ENCODE measurements at places on chromosomes 5 and 9.

GRCh38 chr9:124623966-124624734 is 117.0 kb upstream of the NR5A1 start:
- no peak for DNase-seq

DNA sequence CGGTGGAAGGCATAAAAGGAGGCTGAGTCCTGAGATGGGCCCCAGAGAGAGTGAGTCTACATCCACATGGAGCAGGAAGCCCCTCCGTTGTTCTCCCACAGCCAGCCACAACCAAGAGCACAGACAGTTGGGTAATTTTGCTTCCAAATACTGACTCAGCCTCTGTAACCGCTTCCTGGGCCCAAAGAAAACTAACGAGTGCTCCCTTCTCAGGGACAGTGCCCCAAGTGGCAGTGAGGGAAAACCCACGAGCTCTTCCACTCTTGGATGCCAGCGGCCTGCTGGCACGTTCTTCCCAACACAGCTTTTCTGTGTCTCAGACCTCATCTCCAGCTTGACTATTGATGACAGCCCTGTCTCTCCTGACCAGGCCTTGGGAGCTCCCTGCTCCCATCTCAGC is 207.6 kb downstream of the FSTL4 start:
- DNase-seq = no peak

DNA sequence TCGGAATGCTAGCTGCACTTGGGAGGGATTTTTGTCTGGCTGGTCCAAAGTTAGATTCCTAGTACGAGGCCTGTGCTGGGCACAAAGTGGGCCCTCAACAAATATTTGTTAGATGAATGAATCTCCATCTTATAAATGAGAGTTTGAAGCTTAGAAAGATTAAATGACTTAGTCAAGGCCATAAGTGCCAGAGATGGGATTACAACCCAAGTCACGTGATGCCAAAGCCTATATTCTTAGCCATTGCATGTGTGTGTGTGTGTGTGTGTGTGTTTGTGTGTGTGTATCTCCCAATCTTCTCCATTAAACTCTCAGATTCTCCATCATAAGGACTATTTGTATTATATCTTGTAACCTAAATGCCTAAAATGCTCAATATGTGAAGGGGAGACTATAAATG is 130.8 kb upstream of the MAP1B start:
- no peak for DNase-seq

- no peak for DNase-seq
Measured at GRCh38 chr5:127038550-127038949, 8.2 kb upstream of the MARCHF3 start.

DNA sequence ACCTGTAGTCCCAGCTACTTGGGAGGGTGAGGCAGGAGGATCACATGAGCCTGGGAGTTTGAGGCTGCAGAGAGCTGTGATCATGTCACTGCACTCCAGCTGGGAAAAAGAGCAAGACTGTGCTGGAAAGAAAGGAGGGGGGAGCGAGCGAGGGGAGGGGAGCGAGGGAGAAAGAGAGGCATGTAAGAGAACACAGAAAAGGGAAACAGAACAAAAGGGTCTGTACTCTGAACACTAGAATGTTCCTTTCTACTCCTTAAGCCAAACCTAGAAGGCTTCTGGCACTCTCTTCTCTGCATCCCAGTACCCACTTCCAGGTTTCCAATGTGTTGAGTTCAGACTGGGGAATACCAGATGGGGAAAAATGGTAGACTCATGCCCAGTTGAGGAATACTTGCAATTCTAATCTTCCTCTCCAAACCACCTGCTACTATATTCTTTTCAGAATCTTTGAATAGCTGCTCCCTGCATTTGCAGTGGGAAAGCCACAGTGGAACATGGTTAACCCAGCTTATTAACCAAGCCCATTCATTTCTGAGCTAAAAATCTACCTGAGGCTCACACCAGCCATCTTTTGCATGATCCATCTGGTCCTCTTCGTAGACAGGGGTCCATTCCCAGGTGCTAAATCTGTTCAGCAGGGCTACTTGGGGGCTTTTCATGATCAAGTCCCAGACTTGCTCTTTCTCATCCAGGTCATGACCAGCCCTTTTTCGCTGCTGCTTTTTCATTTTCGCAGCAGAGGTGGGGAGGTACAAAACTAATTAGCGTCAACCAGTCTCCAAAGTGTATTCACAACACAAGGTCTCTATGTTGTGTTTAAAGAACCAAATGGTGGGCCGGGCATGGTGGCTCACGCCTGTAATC is 34.9 kb downstream of the SEMA4D start:
- no peak for DNase-seq

GRCh38 chr9:70466976-70467561 is 52.6 kb upstream of the KLF9 start:
- DNase-seq = peak; percentile 18

GRCh38 chr9:36407122-36407723 is 7.2 kb upstream of the RNF38 start:
- peak; percentile 15 for DNase-seq

DNA sequence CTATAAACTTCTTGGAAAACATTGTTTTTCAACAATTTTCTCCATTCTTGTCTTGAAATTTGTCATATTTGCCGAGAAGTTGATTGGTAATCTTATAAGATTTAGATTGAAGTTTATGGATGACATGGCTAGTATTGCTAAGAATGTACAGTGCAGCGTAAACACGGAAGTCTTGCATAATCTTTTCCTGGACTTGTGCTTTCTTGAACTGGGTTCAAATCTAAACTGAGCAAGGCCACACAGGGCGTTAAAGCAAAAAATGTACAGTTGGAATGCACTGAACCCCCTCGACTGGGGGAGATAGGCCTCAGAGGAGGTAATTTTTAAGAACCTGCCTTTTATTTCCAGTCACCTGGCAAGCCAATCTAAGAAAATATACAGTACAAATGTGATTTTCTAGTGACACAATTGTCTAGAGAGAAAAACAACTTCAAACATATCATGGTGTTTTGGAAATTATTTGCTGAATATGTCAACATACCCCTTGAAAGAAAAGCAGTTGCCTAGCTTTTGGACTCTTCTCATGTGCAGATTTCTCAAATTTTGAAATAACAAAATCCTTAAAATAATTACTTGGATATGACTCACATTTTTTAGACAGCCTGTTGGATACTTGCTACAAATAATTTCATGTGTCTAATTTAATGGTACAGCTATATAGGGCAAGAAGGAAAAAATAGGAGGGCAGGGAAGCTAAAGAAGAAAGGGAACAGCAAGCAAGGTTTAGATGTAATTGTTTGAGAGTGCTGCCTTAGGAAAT is 18.5 kb upstream of the GAS1 start:
- no peak for DNase-seq

Data from stimulated activated CD4-positive, alpha-beta T cell treated with anti-CD3 and anti-CD28 coated beads, TNF-alpha, amount 100 ng/mL, for 4 hours (primary cell).